ENCODE measurements at places on chromosomes 11 and 22.

GRCh38 chr22:23144932-23145877, at the start of gene RAB36:
TSS of gene RAB36 (plus strand) at chr22:23145477. CDS start at chr22:23146617, 1,140 bp downstream.
- DNase-seq, result peak; percentile 86

- DNase-seq, result no peak
Measured at GRCh38 chr11:7574491-7575130, 60.8 kb downstream of the PPFIBP2 start.

DNA sequence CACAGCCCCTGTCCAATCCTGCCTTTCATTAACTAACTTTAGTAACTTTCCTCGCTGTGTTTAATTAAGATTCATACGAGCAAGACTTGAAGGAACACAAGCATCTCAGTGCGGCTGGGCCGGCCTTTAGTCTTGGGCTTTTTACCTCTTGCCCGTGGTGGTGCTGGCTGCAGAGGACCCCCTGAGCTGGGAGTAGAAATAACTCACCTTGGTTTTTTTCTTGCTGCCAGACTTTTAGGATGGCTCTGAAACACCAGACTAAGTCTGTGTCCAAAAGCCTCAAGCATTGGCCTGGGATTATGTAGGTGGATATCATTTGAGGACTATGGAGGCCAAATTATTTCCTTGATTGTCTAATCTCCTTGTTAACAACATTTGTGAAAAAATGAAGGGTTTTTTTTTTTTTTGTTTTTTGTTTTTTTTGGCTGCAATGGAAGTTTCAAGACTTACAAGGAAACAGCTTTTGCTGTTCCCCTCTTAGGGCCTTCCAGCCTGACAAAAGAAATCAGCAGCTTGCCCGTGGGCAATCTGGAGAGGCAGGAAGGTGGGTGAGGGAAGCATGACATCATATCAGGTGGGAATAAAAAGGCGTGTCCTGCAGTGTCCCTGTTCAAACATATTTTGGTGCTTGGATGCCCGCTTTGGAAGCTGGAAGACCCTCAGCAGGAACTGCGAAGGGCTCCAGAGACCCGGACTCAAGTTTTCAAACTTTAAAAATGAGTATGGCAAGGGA, 44.0 kb downstream of the SMIM38 start:
- DNase-seq, result no peak

GRCh38 chr11:1671658-1672057, 25.3 kb upstream of the KRTAP5-6 start:
- no peak for DNase-seq

DNA sequence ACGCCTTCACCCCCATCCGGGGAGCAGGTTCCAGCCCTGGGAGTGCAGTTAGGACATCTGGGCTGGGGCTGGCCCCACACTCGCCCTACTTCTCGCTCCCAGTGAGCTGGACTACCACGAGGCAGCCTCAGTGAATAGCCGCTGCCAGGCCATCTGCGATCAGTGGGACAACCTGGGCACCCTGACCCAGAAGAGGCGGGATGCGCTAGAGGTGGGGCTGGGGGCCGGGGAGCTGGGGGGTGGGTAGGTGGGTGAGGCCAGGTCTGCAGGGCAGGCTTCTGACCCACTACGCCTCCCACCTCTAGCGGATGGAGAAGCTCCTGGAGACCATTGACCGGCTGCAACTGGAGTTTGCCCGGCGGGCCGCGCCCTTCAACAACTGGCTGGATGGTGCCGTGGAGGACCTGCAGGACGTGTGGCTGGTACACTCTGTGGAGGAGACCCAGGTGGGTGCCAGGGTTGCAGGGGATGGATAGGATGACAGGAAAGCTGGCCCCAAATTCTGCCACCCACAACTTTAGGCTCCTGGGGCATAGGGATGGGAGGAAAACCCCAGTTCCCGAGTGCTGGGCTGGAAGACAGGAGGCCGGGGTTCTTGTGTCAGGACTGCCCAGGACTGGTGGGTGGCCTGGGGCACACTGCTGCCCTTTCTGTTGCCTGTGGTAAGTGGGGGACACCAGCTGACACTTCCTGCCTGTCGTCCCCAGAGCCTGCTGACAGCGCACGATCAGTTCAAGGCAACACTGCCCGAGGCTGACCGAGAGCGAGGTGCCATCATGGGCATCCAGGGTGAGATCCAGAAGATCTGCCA, 8.3 kb downstream of the CTSF start:
- no peak for DNase-seq

DNA sequence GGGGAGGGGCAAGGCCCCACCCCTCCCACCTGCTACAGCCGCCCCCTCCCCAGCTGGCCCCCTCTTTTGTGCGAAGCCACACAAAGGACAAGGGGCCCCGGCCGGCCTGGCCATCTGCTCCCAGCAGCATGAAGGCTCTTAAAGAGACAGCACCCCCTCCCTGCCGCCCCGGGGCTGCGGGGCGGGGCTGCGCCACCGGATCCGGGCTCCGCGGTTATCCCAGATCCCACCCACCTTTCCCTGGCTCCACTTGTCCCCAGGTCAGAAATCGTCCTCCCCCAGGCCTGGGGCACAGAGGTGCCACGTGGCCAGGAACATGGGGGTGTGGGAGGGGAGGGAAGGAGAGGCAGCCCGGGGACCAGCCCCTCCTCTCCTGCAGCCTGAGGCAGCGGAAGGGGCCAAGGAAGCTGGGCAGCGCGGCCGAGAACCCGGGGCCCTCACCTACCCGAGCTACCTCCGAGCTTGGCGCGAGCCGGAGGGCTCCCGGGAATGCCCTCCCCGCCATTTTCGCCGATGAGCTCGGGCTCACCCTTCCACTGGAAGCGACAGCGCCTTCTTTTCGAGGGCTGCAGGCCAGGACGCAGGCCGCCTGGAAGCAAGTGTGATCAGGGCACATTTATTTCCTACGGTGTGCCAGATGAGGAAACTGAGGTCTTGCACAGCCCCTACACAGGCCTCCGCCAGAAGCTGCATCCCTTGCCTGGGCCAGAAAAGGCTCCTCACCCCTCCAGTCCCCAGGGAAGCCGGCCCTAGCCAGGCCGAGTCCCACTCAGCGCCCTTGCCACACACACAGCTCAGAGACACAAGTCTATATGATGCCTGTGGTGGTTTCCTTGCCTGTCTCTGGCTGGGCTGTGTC, 2.5 kb upstream of the RCOR2 start:
- no peak for DNase-seq

DNA sequence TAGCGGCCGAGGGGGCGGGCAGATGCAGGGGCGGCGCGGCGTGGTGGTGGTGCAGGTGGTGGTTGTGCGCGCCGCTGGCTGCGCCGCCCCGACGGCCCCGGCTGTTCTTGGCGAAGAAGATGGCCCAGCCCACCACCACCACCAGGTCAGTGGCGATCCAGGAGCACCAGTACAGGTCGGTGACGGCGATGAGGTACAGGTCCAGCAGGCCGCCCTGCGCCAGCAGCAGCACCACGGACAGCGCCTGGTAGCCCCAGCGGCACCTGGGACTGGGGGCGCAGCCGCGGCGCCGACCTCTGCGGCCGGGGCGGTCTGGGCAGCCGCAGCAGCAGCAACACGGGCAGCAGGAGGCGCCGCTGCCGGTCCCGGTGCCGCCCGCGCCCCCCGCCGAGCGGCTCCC, 879 bp downstream of the TMEM121B start:
- DNase-seq, result peak; percentile 72

GRCh38 chr22:42966497-42966896, 48.5 kb downstream of the PACSIN2 start:
- no peak for DNase-seq

DNA sequence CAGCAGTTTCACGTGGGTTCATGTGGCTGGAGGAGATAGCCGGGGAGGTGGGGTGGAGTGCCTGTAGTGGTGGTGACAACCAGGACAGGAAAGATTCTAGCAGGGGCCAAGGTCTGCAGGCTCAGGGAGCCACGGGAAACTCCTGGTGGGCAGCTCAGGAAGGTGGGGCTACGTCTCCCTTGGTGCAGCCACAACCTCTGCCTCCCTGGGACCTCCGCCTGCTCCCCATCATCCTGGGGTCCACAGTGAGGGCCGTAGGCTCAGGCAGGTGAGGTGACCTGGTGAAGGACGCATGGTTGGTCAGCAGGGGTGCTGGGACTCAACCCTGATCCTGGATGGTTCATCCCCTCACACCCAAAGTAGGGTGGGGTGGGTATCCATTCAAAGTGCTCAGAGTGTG, 524.1 kb downstream of the TBC1D22A start:
- DNase-seq, result no peak
